Pons (tissue), 1 donor: ENCODE measurements at places on chromosomes 16 and 17.

DNA sequence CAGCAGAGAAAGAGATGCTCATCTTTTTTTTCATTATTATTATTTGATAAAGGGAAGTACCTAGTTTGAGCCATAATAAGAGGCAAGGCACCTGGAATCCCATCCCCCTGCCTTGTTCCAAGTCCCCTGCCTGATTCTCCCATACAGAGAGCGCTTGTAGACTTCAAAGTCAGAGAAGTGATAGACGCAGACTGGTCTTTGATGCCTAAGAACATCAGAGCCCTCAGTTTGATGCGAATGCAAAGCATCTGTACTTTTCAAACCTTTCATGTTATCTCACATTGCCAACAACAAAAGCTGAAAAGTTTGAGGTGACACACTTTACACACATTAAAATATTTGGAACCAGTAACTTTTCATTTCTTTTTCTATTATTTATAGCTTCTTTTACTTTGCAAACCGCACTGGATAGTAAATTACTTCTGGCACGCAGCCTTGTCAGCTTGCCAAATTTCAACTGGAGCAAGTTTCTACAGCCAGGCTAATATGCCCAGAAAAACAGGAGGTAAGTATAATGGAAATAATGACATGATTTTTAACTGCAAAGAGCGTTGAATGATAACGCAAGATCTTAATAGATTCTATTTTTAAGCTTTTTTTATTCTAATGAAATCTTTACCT lies 5.9 kb upstream of the UTP6 start:
- no peak for DNase-seq

- no peak for DNase-seq
Measured at GRCh38 chr16:2467528-2468232, 3.4 kb upstream of the NTN3 start.

- no peak for DNase-seq
Measured at GRCh38 chr17:1029922-1030644, 33.2 kb downstream of the TIMM22 start.

DNA sequence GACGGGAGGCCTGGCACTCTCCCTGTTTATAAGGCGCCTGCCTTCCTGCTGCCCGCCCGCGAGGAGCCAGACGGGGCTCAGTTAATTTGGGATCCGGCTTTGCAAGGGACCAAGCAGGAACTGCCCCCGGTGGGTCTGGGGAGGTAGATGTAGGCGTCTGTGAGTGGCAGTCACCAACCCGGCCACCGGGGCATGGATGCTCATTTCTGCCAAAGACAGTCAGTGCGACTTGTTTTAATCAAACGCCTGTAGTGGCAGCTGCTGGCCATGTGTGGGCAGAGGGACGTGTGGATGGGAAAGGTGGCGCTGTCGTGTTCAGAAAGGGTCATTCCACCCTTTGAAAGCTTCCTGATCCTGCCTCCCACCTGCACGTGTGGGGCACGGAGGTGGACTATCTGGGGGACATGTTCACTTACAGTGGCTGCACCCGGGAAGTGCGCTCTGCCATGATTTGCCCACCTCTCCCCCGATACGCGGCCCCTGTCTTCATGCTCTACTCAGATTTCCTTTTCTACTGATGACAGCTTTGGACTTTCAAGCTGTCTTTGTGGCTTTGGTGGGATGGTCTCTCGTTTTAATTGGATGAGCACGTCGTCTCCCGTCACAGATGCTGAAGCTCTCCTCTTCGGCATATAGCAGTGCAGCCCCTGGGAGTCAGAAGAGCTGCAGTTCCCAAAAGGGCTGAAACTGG lies 60.3 kb upstream of the CIBAR2 start:
- DNase-seq, result no peak

- no peak for DNase-seq
Measured at GRCh38 chr16:89690392-89690901, 4.0 kb downstream of the CDK10 start.

GRCh38 chr17:33929181-33929724 lies 325.8 kb upstream of the CCL2 start:
- DNase-seq, result no peak

DNA sequence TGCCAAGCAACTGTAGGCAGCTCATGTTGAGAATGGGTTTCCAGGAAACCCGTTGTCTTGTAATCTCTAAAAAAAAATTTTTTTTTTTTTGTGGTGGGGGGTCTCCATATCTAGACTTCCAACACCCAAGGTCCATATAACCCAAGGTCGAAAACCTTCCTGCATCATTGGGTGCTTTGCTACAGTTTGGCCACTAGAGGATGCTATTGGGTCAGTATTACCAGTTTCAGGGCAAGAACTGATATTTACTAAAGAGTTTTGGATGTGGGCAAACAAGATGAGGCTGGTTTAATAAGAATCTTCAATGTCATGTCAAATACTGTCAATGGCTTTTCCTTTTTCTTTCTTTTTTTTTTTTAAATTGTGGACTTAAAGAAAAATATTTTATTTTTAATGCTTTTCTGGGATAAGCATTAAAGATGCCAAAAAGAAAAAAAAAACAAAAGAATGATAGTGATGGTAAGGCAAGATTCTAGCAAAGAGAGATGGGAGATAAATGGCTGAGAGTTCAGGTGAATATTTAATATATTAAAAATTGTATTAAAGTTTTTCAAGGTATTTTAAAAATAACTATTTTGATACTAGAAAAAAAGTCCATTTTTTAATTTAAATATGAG lies 62.2 kb downstream of the DHRS7C start:
- DNase-seq, result peak; percentile 72
